ENCODE measurements at places on chromosomes 7 and 10. TPM values are rescaled to one million over a fixed set of nuclear protein-coding genes. Genes with fewer than 3 reads are reported as not detected.

DNA sequence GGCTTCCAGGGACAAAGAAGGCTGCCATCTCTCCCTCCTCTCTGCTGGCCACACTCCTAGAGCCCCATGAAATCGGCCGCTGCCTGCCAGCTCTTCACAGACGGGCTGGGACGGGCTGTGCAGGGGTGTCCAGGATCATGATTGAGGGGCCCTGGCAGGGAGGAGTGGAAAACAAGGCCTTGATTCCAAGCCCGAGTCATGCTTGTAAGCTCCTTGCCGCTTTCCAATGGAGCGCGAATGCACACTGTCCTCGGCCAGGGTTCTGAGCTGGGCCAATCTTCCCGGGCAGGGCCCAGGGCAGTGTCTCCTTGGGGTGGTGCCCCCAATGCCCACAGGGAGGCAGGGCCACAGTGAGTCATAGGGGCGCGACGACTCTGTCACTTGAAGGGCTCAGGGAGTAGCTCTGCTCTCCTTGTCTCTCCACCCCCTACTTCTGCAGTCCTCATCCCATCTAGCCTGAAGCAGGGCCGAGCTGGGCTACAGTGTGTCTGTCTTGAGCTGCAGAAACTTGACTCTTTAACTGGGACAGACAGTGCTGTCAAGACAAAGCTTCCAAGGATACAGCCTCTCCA lies 186.2 kb upstream of the SVIL start:
- H3K27me3 ChIP-seq, result no peaks in the 10 kb centered on the region
- no peaks in the 10 kb centered on the region for H3K4me1 ChIP-seq
- no peak overlapping the region for H3K27ac ChIP-seq
- no peaks in the 10 kb centered on the region for H3K36me3 ChIP-seq
- H3K4me3 ChIP-seq, result no peak overlapping the region

DNA sequence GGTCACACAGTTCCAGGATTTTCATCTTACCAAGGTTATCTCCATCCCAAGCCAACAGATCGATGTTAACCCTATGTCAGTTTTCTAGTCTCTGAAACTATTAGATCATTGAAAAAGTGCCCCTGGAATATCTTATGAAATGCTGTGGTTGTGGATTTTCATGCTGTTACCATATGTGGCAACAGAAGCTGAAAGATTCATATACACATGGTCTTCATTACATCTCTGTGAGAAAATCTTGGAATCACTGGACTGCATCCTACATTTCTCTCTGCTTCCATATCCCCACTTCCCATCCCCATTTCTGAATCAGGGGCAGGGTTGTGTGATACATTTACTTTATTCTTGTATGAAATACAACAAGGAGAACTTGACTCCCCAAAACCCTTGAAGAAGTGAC lies 146.1 kb downstream of the SLC16A9 start:
- H3K4me3 ChIP-seq, result no peak overlapping the region
- H3K36me3 ChIP-seq, result no peaks in the 10 kb centered on the region
- H3K27me3 ChIP-seq, result no peaks in the 10 kb centered on the region

DNA sequence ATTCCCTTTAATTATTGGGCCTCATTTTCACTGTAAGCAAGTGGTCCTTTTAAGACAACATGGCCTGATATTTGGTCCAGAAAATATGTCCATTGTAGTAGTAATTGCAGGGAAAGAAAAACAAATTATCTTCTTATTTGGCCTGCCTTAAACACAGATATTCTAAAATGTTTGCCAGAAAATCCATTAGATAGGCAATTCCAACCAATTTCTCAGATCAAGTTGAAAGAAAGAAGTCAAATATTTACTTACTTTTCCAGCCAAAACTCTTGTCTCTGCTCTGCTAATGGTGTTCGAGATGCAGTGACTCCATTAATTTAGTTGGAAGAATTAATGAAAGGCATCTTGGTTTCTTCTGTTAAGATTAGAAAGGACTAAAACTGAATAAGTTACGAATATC lies 757.3 kb upstream of the IGFBP3 start:
- H3K36me3 ChIP-seq, result no peaks in the 10 kb centered on the region
- H3K4me1 ChIP-seq, result no peaks in the 10 kb centered on the region
- no peak overlapping the region for H3K4me3 ChIP-seq
- no peak for DNase-seq

GRCh38 chr10:4280461-4281189 lies 495.6 kb upstream of the KLF6 start:
- no peak overlapping the region for H3K4me3 ChIP-seq
- no peak overlapping the region for H3K27ac ChIP-seq

DNA sequence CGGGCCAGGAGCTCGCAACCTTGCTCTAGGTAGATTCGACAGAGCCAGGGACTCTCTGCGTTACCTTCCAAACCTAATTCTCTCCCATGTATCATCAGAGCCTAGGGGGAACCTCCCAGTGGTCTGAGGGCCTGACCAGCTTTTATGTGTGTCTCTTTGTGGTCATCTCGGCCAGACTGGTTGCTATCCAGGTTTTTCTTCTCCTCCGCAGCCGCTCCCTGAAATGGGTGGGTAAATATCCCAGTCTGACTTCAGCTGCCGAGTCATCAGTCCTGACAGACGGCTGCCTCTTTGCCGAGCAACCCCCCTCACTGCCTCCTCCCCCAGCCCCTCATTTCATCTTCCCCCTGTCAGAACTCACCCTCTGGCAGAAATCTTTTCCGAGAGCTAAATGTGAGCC lies 578.1 kb downstream of the LRMDA start:
- DNase-seq, result no peak
- H3K4me1 ChIP-seq, result no peaks in the 10 kb centered on the region
- no peak overlapping the region for H3K27ac ChIP-seq
- no peaks in the 10 kb centered on the region for H3K27me3 ChIP-seq
- H3K4me3 ChIP-seq, result no peak overlapping the region

- no peak for DNase-seq
- no peak overlapping the region for H3K27ac ChIP-seq
Measured at GRCh38 chr10:10985361-10985760, 32.3 kb upstream of the CELF2 start.

GRCh38 chr7:93574646-93575554 lies at the start of gene CALCR:
Gene CALCR (minus strand): TSS chr7:93574724. CDS start chr7:93486981, 87,743 bp downstream.
- H3K36me3 ChIP-seq, result no peaks in the 10 kb centered on the region
- peak; percentile 54 for DNase-seq
- peaks cover 12% of the 10 kb centered on the region for H3K27me3 ChIP-seq
- H3K27ac ChIP-seq, result peak within 1 kb of the TSS; percentile 49
- H3K4me1 ChIP-seq, result no peaks in the 10 kb centered on the region
- peak within 1 kb of the TSS; percentile 47 for H3K4me3 ChIP-seq

GRCh38 chr10:70162892-70163201 lies 7.5 kb downstream of the SAR1A start:
- no peak overlapping the region for H3K4me3 ChIP-seq
- H3K27ac ChIP-seq, result no peak overlapping the region
- no peaks in the 10 kb centered on the region for H3K4me1 ChIP-seq
- no peaks in the 10 kb centered on the region for H3K36me3 ChIP-seq

GRCh38 chr7:158282461-158283001 lies 305.1 kb downstream of the PTPRN2 start:
- H3K4me1 ChIP-seq, result no peaks in the 10 kb centered on the region
- H3K36me3 ChIP-seq, result no peaks in the 10 kb centered on the region
- no peak overlapping the region for H3K27ac ChIP-seq
- H3K27me3 ChIP-seq, result no peaks in the 10 kb centered on the region

DNA sequence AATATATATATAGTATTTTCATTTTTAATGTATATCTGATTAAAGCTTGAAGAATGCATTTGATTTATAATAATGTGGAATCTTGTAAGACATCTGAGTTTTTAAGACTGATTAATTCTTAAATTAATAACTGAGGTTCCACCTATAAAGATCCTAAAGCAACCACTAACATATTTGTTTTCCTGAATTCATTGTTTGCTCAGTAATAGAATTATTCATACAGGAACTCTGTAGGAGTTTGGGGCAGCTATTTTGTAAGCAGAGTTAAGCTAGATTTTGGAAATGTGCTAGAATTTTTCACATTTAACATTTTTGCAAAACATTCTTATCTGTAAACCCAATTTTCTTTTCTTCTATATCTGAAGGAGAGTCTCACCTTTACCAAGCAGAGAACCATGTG lies 88.9 kb downstream of the NRCAM start:
- no peak overlapping the region for H3K27ac ChIP-seq
- DNase-seq, result no peak
- no peaks in the 10 kb centered on the region for H3K36me3 ChIP-seq
- H3K27me3 ChIP-seq, result no peaks in the 10 kb centered on the region
- H3K4me1 ChIP-seq, result no peaks in the 10 kb centered on the region

- peak; percentile 71 for DNase-seq
- no peaks in the 10 kb centered on the region for H3K36me3 ChIP-seq
- H3K4me3 ChIP-seq, result no peak overlapping the region
- H3K27ac ChIP-seq, result no peak overlapping the region
Measured at GRCh38 chr7:140646931-140647647, 6.5 kb upstream of the DENND2A start.

DNA sequence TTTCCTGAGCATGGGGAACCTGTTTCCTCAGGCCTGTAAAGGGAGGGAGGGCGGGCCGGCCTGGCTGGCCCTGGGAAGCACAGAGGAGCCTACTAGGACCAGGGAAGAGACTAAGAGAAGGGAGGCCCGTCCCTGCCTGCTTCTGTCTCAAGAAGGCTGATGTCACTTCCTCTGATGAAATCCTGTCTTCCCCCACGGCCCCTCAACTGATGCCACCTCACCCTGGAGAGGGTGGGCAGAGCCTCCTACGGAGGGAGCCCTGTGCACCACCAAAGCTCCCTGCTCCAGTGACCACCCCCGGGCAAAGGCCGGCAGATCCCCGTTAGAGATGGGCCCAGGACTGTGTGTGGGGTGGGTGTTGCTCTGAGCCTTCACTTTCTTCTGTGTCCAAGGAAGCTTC lies 1.0 kb upstream of the PILRA start:
- no peaks in the 10 kb centered on the region for H3K36me3 ChIP-seq
- H3K4me3 ChIP-seq, result no peak overlapping the region

DNA sequence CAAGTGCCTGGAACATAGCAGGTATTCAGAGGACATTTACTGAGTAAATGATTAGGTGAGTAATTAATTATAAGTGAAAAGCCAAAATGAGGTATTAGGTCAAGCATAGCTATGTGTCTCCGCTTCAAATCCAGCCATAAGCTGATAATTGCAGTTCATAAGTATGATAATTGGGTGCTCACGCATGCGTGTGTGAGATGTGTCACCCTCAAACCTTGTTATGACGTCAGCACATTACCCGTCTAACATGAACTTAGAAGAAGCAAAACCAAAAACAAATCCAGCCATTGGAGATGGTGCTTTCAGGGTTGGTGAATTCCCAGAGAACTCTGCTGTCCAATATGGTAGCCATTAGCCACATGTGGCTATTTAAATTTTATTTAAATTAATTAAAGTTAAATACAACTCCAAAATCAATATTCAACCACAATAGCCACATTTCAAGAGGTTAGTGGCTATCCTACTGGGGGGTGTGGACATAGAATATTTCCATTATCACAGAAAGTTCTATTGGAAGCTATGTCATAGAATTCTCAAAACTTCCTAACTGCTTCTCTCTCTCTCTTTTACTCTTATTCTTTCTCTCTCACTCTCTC lies at the start of gene CPA5:
Gene CPA5, plus strand, starts transcription at position 546 of the 596 bp plus-strand sequence. CDS start 1,670 bp downstream, outside the sequence.
- H3K4me3 ChIP-seq, result no peak within 1 kb of the TSS
- no peaks in the 10 kb centered on the region for H3K36me3 ChIP-seq
- no peak within 1 kb of the TSS for H3K27ac ChIP-seq
- DNase-seq, result no peak

GRCh38 chr10:71124921-71125748 lies 87.2 kb upstream of the UNC5B start:
- no peak overlapping the region for H3K4me3 ChIP-seq
- no peaks in the 10 kb centered on the region for H3K27me3 ChIP-seq
- DNase-seq, result no peak
- H3K4me1 ChIP-seq, result peaks cover 8% of the 10 kb centered on the region
- no peak overlapping the region for H3K27ac ChIP-seq

HHEX gene
- total RNA-seq, result 10.0 TPM

MDFIC gene
- total RNA-seq, result 32.9 TPM

CUTC gene
- 16.5 TPM for total RNA-seq

IDI2 gene
- not detected for total RNA-seq

MSMB gene
- total RNA-seq, result not detected

SMO gene
- total RNA-seq, result 13.2 TPM

FEZF1 gene
- total RNA-seq, result not detected

AFAP1L2 gene
- 24.0 TPM for total RNA-seq

Measured in kidney (tissue), 22 donors.